ENCODE measurements at places on chromosomes 3 and 15. TPM values are rescaled to one million over a fixed set of nuclear protein-coding genes. Genes with fewer than 3 reads are reported as not detected.

The CCR8 gene
- polyA plus RNA-seq: 0.35 TPM

The TTC14 gene
- polyA plus RNA-seq: 9.5 TPM

The CCDC9B gene
- polyA plus RNA-seq: 0.45 TPM

The LIPH gene
- 0.06 TPM for polyA plus RNA-seq

The MYO5A gene
- 11.4 TPM for polyA plus RNA-seq

The DUOXA2 gene
- polyA plus RNA-seq: 0.05 TPM

GRCh38 chr3:35673017-35673416 lies 33.7 kb downstream of the ARPP21 start:
- no peak for DNase-seq

- DNase-seq: no peak
These were observed 100.0 kb upstream of the C3orf80 start for GRCh38 chr3:160125258-160125657.

- no peak for DNase-seq
These were observed 103.8 kb downstream of the ADCY5 start for GRCh38 chr3:123344907-123345594.

DNA sequence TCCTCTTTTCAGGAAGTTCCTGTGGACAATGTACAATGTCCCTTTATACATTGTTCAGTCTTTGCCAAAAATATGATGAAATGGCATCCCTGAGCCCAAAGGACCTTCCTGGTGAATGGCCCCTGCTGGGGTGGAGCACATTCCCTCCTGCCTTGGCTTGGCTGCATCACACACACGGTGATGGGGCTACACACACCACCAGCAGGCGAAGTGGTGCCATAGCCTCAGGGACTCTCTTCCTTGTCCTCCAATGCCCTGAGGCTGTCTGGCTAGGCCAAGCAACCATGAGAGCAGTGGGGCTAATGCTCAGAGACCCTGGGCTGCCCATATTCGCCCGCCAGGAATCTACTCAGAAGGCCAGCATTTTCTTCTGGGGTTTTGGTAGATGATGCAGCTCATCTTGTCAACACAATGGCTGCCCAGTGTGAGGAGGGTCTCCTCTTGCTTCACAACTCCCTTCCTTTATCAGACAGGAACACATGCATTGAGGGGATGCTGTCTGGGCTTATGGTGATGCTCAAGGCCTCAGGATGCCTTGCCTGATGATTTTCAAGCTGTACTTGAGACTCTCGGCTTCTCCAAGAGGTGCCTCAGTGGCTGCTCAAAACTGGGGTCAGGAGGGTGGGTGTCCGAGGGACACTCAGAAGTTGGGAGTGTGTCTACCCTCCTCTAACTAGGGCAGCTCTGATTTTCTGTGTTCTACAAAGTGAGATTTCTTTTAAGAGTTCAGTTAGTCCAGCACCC lies 40.9 kb upstream of the EPHB1 start:
- DNase-seq: no peak

DNA sequence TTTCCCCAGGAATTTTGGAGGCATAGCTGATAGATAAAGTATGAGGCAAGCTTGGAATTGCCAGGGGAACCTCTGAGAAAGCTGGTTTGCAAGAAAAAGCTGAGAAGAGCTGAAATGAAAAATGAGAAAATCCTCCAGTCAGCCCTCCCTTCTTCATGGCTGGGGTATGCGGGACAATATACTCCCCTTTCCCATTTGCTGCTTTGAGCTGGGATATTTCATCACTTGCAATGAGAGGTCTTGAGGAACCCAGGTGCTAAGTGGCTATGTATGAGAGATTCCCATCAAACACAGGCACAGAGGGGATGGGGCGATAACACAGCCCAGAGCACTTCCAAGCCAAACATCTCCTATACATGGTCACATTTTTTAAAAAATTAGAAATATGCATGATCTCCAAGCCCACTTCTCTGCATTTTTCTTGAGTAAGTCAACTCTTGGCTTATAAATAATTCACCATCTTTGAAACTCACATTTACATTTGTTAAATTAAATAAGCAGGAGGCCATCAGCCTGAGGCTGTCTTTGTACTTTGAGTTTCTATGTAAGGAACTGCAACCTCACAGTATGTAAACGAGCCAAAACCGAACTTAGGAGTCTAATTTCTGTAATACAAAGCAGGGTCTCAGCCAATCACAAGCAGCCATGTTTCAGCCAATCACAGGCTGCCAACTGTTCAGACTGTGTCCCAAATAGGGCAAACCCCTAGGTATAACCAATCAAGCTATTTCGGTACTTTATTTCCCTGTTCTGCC lies 983.6 kb upstream of the NR2F2 start:
- no peak for DNase-seq

- DNase-seq: no peak
These were observed 111.6 kb upstream of the PHLDB2 start for GRCh38 chr3:111747490-111747889.

GRCh38 chr3:178233371-178234071 lies 302.7 kb upstream of the KCNMB2 start:
- no peak for DNase-seq

- DNase-seq: no peak
These were observed 3.5 kb upstream of the PLA2G4E start for GRCh38 chr15:42024303-42024702.

DNA sequence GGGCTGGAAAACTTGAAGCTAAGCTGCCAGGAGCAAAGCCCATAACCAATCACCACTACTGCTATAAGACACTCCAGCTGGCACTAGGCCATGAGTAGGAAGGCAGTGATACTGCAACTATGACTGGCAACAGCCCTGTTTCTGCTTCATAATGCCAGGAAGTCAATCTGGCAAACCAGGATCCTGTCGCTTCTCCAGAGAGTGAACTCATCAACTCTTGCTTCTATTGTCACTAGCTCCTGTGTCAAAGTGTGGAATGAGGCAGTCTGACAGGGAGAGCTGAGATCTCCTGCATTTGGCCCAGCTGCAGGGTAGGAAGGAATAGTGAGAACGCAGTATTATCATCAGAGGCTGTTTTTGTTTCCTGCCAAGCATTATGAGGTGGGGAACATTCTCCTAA lies 105.3 kb downstream of the CTNNB1 start:
- DNase-seq: no peak

- no peak for DNase-seq
These were observed 51.6 kb upstream of the CPOX start for GRCh38 chr3:98645039-98645438.

DNA sequence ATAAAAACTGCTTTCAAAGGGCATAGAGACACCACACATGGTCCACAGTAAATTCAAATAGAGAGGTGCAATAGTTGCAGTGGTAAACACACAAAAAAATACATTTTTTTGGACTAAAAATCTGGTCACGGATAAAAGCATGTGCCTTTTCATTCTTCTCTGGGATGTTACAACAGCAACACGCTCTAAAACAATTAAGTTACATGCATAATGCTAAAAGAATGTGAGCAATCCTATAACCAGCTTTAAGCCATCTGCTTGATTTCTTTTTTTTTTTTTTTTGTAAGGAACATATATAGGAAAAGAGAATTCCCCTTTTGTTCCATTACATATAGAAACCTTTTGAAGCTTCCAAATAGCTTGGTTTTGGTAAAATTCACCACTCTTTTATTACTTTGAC lies 20.0 kb downstream of the WNT5A start:
- no peak for DNase-seq

Measured in H1 (cell line).